Stimulated activated CD4-positive, alpha-beta T cell treated with anti-CD3 and anti-CD28 coated beads, TNF-alpha, amount 100 ng/mL, for 1 hour (primary cell): ENCODE measurements at places on chromosomes 6 and 20.

DNA sequence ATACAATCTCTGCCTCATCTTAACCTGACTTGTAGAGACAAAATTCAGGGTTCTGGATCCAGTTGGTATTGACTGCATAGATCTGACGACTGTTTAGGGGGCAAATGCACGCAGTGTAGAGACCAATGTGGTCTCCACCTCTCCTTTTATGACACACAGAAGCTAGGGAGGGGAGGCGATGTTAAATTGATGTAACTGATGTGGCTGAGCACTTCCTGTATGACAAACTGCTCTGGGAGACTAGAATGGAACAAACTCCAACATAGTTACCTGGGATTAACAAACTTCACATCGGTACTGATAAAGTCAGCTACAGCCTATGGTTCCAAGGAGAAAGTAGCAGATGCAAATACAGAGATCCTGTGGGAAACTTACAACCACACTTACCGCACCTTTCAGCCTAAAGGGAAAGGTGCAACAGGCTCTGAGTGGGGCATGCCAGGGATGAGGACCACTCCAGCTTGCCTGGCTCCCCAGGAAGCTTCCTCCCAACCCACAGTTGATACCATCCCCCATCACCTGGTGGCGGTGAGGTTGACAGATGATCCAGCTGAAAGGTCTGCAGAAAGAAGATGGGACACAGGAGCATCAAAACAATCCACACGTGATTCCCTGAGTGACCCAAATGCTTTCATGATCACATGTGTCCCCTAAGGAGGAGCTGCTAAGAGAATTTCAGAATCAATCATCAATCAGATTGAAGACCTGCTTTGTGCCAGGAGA lies 60.6 kb upstream of the MRPS10 start:
- no peak for DNase-seq

DNA sequence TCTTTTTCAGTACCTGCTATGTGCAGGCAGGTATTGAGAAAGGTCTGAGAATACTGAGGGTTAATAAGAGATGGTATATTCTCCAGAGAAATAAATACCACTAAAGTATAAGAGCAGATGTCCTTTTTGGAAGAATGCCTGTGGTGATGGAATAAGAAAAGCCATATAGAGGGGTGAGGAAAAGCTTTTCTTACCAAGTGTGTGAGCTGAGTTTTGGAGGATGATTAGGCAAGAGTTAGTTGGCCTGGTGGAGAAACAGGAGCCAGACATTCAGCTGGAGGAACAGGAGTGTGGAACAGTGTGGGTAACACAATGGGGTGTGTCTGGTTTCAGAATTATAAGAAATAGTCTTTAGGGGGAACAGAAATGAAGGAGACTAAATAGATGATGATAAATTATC lies 19.9 kb downstream of the ZNF451 start:
- no peak for DNase-seq

GRCh38 chr6:140176306-140176705 lies 801.9 kb upstream of the CITED2 start:
- no peak for DNase-seq

DNA sequence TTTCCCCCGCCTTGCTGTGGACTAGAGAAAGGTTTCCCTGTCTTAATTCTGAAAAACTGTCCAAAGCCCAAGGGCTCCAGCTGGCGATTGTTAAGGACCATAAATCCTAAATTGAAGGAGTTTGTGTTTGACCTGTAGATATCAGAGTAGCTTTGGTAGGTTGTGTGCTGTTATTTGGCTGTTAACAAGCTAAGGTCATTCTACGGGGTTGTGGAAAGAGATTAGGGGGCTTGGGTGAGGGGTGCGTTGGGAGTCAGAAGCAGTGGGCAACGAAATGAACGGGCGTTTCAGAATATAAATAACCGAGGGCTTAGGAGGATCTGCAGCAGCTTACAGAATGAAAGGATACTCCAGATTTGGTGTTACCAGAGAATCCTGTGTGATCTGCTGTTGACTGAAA lies 32.6 kb upstream of the BTN3A2 start:
- no peak for DNase-seq

DNA sequence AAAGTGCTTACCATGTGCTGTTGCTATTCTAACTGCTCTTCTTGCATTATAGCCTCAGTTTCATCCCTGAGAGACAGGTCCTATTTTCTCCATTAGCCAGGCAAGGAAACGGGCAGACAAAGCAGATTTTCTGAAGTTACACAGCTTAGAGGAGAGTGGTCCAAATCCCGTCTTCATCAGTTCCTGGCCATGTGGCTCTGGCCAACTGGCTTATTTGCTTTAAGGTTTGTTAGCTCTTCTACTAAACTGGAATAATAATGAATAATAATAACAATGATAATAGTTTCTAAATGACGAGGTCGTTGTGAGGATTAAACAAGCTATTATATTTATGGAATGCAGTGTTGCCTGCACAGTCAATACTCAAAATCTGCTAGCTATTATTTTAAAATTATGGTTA lies 35.8 kb upstream of the BCAS1 start:
- DNase-seq = no peak
